ENCODE measurements at places on chromosomes 2 and 18.

- DNase-seq, result no peak
These were observed 3.1 kb upstream of the DCTN1 start for GRCh38 chr2:74383254-74383653.

- no peak for DNase-seq
These were observed 55.5 kb upstream of the ACVR2A start for GRCh38 chr2:147789287-147789686.

DNA sequence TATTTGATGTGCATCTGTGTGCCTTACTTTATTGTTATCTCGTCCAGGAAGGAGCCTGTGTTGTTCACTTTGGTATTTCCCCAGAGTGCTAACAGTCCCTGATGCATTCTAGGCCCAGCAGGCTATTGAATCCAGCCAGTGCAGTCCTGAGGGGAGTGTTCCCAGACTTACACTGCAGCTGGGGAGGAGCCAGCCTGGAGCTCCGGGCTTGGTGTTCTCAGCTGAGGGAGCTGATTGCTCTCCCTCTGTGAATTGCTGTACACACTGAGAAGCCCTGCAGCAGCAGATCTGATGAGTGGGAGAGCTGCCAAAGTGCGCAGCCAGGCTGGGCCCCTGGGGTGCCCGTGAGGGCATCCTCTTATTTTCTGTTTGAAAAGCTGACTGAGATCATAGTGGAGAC, 159.2 kb downstream of the GALNT3 start:
- peak; percentile 70 for DNase-seq

- DNase-seq, result no peak
These were observed 151.4 kb upstream of the FIGN start for GRCh38 chr2:163887182-163887581.

DNA sequence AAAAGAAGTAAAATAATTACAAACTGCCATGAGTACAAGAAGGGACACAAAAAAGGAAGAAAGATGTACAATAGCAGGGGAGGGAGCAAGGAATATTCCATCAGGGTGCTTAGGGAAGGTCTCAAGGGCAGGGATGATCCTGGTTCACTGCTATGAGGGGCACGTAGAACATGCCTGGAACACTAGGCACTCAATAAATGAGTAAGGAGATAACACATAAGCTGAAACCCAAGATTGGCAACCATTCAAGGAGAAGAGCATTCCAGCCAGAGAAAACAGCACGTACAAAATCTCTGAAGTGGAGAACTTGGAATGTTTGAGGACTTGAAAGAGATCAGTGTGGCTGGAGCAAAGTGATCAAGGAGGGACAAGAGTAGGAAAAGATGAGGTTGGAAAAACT, 103.2 kb downstream of the FAM161A start:
- DNase-seq, result no peak

GRCh38 chr2:239534581-239535412, 134.0 kb upstream of the HDAC4 start:
- DNase-seq, result no peak

Data from C1 segment of cervical spinal cord (tissue), 14 donors.